ENCODE measurements at places on chromosomes 7 and 10.

DNA sequence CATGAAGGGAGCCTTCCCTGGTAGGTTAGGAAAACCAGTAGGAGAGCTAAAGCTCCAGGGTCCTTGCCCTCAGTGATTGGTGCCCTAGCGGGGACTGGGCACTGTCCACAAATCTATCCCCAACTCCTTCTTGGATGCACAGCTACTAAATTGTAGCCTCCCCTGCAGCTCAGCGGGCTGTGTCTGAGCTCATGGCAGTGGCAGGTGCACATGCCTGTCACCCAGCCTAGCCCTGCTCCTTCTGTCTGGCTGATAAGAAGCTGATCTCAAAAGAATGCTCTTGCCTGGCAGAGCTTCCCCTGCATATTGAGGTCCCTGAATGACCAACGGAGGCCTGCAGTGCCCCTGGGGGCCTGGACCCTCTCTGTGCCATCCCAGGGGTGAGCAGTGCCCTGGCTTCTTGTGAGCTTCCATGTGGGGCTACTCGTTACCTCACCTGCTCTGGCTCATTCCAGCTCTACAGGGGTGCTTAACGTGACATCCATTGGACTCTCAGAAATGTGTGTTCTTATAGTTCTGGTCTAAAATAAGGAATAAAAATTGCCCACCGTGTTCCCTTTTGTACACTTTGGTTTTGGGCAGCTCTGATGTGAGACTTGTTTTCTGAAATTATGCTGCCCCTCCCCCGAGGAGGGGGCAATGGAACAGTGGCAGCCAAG, 59.8 kb upstream of the ANTXRL start:
- no peak for DNase-seq

- no peak for DNase-seq
Observed at GRCh38 chr7:146892151-146892550, 775.5 kb downstream of the CNTNAP2 start.

GRCh38 chr10:79018521-79019011, 50.2 kb upstream of the ZMIZ1 start:
- no peak for DNase-seq

- no peak for DNase-seq
Observed at GRCh38 chr10:51031950-51032349, 42.3 kb upstream of the PRKG1 start.

DNA sequence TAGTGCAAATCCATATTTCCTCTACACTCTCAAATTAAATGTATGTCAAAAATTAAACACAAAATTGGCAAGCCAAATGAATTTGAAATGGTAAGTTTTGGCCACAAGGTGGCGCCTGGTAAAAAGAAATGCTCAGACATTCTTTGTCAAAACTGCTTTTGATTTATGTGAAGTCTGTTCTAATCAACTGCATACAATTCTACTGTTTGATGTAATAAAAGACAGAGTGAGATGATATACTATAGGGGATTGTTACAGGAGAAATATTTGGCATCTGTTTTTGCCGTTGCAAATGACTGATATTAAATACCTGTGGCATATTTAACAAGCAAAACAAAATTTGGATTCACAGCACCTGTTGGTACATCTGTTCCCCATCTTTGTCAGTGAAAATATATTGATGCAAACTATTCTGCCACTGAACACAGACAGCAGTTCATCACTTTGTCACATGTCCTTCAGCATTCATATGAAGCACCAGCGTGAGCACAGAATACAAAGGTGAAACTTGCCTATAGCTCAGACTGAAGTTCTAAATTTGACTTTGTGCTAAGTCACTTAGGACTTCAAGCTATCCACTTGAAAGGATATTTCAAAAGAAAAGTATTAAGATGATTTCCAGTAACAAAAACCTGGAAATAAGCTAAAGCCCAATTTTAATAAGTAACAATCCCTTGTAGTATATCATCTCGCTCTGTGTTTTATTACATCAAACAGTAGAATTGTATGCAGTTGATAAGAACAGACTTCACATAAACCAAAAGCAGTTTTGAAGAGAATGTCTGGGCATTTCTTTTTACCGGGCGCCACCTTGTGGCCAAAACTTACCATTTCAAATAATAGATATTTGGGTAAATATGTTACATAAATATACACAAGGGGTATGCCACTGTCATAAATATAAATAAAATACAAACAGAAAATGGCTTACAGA, 10.2 kb upstream of the CH25H start:
- no peak for DNase-seq

DNA sequence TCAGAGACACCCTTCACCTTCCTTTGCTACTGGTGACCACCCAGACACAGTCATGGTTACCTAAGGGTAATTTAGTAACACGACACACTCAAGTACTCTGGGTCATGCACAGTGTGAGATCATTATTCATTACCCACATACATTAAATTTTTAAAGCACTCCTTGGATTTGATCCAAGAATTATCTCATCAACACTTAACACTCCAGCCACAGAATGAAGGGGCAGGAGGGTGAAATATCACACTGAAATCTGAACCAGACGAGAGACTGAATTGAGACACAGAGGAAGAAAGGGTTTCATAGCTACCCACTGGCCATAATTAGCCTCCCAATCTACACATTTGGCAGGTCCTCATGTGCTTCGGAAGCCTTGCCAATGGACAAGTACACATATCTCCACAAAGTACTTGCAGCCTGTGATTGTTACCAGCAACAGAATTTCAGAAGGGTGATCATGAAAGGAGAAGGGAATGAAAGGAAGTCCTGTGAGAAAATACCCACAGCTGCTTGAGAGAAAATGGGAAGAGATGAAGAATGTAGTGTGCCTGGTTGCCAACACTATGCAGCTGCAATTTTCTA, 189.3 kb downstream of the POLR1F start:
- DNase-seq, result no peak

DNA sequence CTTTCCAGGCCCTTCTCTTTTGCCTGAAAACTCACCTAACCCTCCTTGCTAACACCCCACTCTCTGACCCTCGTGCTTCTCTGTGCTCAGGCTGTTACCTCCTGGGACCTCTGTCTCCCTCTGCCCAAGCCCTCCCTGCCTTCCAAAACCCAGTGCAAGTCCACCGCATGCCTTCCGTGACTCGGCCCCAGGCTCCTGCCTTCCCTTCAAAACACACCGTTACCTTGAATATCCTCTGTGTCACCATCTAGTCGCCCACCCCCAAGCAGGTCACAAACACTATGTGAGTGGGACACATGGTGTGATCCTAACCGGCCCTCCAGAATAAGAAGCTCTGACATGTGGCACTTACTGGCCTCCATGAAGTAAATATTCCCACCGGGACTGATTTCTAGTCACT, 176.7 kb downstream of the GRID1 start:
- DNase-seq, result no peak

All from stimulated activated CD8-positive, alpha-beta memory T cell treated with anti-CD3 and anti-CD28 coated beads, Interleukin-12 subunit alpha, Interleukin-12 subunit beta, amount 100 ng/mL, for 4 hours (primary cell).